Activated T-helper 2 cell treated with anti-CD3 and anti-CD28 coated beads, Interferon-gamma antibody, Interleukin-2, Interleukin-4, amounts not matched to agents 10 μg/mL and 5 μg/mL and 100 μg/mL, durations not matched to agents 14 hours and 24 hours and 36 hours (primary cell): ENCODE measurements at places on chromosomes 2 and 18. TPM values are rescaled to one million over a fixed set of nuclear protein-coding genes. Genes with fewer than 3 reads are reported as not detected.

DNA sequence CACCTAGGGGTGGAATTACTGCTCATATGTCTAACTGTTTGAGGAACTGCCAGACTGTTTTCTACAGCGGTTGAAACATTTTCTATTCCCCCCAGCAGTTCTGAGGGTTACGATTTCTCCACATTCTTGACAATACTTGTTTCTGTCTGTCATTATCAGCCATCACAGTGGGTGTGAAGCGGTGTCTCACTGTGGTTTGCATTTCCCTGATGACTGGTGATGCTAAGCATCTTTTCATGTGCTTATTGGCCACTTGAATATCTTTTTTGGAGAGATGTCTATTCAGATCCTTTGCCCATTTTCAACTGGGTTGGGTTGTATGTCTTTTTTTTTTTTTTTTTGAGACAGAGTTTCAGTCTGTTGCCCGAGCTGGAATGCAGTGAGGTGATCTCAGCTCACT lies 63.0 kb downstream of the ADNP2 start:
- no peak for DNase-seq

Gene RTP5
- total RNA-seq, result 0.09 and 0.30 TPM in 2 replicates

Gene UGT1A3
- total RNA-seq, result not detected in 2 replicates

Gene FSHR
- total RNA-seq, result not detected in 2 replicates
